ENCODE measurements at places on chromosomes 5 and 9.

- no peak for DNase-seq
These were observed 19.5 kb upstream of the ALDH1B1 start for GRCh38 chr9:38372762-38373619.

DNA sequence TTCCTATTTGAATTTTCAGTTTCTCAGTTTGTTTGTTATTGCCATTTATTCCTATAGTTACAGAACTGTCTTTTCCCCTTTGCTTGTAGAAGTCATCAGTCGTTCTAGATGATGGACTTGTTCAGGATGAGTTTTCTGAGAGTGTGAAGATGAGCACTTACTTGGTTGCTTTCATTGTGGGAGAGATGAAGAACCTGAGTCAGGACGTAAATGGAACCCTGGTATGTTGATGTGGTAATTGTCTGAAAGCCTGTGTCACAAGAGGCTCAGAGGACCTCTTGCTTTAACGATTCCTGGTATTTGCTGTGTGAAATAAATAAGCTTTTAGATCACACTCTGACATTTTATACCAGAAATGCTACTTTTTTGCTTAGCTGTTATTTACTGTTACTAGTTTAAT, 50.6 kb downstream of the LNPEP start:
- DNase-seq, result no peak

GRCh38 chr5:159531554-159532105, 201.3 kb upstream of the IL12B start:
- DNase-seq, result no peak

DNA sequence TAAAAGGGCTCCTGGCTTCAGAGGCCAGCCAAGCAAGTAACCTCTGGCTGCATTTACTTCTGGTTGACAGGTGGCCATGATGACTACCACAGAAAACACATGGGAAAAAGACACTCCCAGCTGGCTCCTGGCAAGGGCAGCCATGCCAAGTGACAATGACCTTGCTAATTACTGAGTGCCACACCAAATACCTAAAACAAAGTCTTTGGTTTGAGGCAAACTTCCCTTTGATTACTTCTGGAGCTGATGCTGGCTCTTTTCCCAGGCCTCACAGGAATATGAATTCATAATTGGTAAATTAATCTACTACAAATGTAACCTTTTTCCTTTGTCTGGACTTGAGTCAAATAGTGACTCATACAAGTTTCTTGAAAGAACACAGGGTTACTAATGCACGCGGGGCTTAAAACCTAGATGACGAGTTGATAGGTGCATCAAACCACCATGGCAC, 61.0 kb downstream of the LPAR1 start:
- DNase-seq, result peak; percentile 41

GRCh38 chr5:138948471-138949222, 73.5 kb upstream of the LRRTM2 start:
- no peak for DNase-seq

DNA sequence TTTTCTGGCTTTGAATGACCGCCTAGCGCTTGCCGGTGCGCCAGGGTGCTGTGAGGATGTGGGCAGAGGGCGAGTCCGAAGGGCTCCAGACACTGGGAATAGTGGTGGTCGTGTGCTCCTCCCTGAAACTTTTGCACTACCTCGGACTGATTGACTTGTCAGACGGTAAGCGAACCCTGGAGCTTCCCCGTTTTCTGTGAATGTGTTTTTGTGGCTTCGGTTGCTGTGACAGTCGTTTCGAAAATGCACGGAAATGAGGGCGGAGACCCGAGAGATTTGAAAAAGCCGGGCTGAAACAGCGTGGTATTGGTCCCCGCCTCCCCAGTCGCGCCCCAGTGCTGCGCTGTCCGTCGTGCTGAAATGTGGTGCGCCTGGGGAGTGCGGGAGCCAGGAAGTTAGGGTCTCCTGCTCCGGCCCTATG, 102.5 kb upstream of the GABRP start:
- peak; percentile 13 for DNase-seq

GRCh38 chr9:132127888-132128534, 33.8 kb upstream of the NTNG2 start:
- DNase-seq, result no peak

DNA sequence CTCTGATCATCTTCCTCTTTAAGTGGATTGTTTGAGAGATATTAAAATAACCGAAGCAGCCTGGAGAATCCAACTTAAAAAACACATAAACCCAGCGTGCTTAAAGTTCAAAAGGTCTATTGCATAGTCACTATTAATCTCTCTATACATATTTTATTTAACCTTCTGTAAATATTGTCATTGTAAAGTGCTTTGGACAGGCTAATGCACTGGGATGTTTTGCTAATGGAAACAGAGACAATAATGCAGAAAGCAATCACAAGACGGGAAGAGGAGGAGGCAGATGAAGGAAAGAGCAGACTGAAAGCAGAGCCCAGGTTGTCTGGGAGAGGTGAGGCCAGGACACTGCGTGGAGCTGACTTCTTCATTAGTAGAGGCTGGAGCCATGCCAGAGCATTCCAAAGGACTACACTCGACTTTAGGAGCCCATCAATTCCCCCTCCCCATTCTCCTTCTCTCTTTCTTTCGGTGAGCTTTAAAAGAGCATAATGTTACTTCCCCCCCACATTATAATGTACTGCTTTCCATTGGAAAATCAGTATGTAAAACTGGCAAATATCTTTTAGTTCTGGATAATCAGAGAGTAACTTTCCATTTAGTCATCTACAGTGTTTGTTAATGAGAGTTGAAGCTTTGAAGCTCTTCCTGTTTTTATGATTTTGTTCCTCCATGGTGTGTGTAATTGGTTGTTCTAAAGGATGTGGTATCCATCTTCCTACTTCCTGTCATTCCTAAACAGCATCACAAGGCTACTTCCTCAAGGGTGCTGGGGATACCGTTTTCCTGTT, 307.3 kb upstream of the MPDZ start:
- no peak for DNase-seq

DNA sequence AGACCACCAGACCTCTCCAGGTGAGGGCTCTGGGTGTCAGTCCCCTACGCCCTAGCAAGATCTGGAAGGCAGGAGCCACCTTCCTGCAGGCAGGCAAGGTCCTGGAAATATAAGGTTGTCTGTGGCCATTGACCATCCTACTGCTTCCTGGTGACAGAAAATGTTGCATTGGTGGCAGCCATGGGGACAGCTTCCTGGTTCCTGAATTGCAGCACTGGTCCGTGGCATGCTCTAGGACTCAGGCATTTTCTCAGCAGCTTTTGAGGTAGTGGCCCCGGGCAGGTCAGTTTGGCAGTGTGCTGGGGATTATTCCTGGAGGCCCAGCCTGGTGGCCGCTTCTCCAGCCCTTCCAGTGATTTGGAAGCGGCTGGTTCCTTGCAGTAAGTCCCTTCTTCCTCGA, 36.6 kb upstream of the KCNMB1 start:
- DNase-seq, result no peak

DNA sequence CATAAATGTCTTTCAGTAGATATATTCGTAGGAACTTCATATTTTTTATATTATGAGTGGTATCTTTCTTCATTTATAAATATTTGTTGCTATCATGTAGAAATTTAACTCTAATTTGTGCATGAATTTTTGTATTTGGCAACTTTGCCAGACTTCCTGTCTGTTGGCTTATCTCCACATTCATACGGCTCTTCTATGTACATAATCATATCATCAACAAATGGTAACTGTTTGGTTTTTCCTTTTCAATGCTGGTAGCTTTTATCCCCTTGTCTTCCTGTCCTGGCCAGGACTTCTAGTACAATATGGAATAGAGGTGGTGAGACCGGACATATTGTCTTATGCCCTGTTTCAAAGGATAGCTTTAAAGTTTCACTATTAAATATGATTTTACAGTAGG, 132.3 kb upstream of the COL5A1 start:
- no peak for DNase-seq

- no peak for DNase-seq
These were observed 209.3 kb downstream of the PALM2AKAP2 start for GRCh38 chr9:109989296-109989695.

- DNase-seq, result no peak
These were observed 89.8 kb downstream of the CDKN2A start for GRCh38 chr9:21904371-21904770.

All from ACHN (cell line).